Airway epithelial cell (primary cell): ENCODE measurements at places on chromosomes 1 and 21. TPM values are rescaled to one million over a fixed set of nuclear protein-coding genes. Genes with fewer than 3 reads are reported as not detected.

Gene SPAG17
- total RNA-seq: 0.84 and 1.1 TPM in 2 replicates

Gene ZNF644
- total RNA-seq: 22.0 and 31.9 TPM in 2 replicates

Gene C1orf94
- total RNA-seq: not detected in 2 replicates

Gene EVA1C
- total RNA-seq: 12.3 and 26.4 TPM in 2 replicates

Gene FMN2
- total RNA-seq: not detected in 2 replicates

Gene CRB1
- total RNA-seq: 0.05 TPM in 1 of 2 replicates, not detected in the other

Gene TRIM67
- not detected in 2 replicates for total RNA-seq

Gene G0S2
- 57.3 and 105 TPM in 2 replicates for total RNA-seq

Gene CRP
- not detected in 2 replicates for total RNA-seq

Gene LORICRIN
- total RNA-seq: not detected in 2 replicates

Gene LRRC53
- not detected in 2 replicates for total RNA-seq

Gene C4BPA
- not detected in 2 replicates for total RNA-seq

Gene MTMR11
- total RNA-seq: 9.3 and 10.2 TPM in 2 replicates

Gene C4BPB
- total RNA-seq: not detected in 2 replicates

Gene TAL1
- not detected in 2 replicates for total RNA-seq

Gene PROK1
- total RNA-seq: not detected in 2 replicates

Gene DHDDS
- 39.3 and 43.5 TPM in 2 replicates for total RNA-seq
